ENCODE measurements at places on chromosomes 2 and 18. TPM values are rescaled to one million over a fixed set of nuclear protein-coding genes. Genes with fewer than 3 reads are reported as not detected.

GRCh38 chr2:79966882-79967281 lies 337.7 kb downstream of the LRRTM1 start:
- DNase-seq, result no peak

DNA sequence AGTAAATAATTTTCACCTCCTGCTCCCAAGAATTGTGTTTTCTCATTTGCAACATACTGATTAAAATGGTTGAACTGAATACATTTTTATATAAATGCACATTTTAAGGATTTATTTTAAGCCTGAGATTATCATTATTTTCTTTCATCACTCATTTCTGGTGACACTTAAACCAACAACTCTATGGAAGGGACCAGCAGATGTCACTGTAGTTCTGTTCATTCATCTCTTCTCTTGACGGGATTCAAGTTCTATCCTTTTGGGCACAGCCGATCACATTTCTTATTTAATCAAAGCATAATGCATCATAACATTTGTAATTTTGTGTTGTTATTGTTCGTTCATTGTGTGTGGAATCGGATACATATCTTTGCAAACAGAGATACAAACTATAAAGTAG lies 417.9 kb downstream of the HRH4 start:
- no peak for DNase-seq

DNA sequence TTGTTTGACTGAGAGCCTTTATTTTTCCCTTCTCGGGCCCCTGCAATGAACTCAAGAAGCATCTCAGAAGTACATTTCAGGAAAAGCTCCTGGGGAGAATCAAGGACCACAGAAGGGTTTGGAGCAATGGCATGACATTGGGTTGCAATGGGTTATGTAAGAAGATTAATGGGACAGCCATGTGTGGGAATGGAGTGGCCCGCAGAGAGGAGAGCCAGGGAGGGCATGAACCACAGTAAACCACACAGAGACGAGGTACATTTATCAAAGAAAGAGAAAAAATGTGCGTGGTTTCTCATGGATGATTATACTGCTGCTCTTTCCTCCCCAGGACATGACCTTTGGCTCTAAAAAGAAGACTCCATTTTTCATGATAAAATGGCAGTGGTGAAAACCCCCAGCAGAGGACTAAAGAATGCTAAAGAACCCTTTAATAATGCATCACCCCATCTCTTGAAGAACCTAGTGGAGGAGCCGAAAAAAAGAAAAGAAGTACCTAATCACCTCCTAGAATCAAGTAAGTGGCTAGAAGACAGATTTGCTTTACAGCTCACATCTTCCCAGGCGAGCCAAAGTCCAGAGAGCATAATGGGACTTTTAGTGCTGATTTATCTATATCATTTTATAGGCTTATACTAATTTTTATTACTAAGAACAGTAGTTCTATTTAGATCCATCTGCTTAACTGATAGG lies 1.7 kb downstream of the CFAP221 start:
- DNase-seq, result no peak

- DNase-seq, result no peak
Observed at GRCh38 chr2:120701499-120701898, 34.2 kb upstream of the GLI2 start.

Gene CPS1
- polyA plus RNA-seq, result 1.2 TPM

DNA sequence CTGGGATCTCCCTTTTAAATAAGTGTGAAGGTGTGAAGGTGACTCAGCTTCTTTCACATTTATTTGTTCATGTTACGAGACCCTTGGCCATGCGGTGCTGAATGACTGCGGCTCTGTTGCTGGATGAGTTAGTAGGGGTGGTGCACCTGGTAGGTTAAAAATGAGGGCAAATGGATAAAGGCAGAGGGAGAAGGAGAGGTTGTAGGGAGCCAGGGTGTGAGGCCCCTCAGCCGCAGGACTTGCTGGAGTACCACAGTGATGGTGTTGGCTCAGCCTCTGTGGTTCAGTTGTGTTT lies 164.2 kb downstream of the NAPG start:
- DNase-seq, result no peak

GRCh38 chr2:118732432-118732831 lies 115.0 kb downstream of the EN1 start:
- DNase-seq, result no peak

GRCh38 chr2:179240481-179241451 lies 23.9 kb downstream of the SESTD1 start:
- DNase-seq, result no peak

All from right cardiac atrium (tissue), 5 donors.